Stimulated activated CD8-positive, alpha-beta memory T cell treated with anti-CD3 and anti-CD28 coated beads, Interleukin-15, amount 100 ng/mL, for 48 hours (primary cell): ENCODE measurements at places on chromosomes 6 and 20.

GRCh38 chr6:150336299-150336698 lies 32.5 kb upstream of the IYD start:
- no peak for DNase-seq

DNA sequence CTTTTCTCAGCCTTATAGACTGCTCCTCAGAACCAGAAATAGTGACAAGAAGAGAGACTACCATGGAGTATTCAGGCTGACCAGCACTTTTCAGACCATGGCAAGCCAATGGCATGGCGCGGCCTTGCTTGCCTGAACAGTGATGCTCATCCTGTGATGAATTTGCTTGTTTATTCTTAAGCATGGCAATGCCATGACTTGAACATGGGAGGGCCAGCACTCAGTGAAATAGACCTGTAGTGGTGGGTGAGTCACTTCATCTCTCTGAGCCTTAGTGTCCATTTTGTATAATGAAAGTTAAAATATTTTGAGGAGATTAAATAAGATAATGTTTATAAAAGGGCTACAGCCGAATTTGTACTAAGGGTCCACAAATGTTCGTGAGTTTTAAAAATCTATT lies 79.1 kb downstream of the LRRC1 start:
- no peak for DNase-seq

- DNase-seq = no peak
Measured at GRCh38 chr6:563863-564262, 93.0 kb downstream of the HUS1B start.

DNA sequence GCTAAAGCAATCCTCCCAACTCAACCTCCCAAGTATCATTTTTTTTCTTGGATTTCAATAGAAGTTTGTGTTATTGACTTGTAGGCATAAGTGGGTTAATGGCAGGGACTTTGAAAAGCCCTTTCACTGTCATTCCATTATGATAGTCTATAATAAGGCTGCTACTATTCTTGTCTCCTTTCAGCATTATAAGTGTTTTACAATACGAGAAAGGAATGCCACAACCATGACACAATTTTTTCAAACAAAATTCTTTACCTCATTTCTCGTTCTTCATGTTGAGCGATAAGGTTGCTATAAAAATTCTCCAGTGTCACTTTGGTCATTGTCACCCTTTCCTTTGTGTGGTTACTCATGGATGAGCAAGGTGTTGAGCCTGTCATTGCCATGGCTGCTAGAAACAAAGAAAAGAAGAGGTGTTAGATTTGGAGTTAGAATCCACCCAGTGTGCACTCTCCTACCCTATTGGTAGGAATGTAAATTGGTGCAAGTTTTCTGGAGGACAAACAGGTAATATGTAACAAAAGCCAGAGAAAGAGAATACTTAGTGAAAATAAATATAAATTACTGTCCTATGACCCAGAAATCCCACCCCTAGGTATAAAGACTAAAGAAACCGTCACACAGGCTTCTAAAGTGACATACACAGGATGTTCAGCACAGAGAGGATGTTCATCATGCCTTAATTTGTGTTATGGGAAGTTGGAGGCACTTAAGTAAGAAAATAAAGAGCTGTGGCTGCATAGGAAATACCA lies 7.3 kb downstream of the STK38 start:
- no peak for DNase-seq

- DNase-seq = no peak
Measured at GRCh38 chr6:80163754-80164187, 57.3 kb downstream of the BCKDHB start.

DNA sequence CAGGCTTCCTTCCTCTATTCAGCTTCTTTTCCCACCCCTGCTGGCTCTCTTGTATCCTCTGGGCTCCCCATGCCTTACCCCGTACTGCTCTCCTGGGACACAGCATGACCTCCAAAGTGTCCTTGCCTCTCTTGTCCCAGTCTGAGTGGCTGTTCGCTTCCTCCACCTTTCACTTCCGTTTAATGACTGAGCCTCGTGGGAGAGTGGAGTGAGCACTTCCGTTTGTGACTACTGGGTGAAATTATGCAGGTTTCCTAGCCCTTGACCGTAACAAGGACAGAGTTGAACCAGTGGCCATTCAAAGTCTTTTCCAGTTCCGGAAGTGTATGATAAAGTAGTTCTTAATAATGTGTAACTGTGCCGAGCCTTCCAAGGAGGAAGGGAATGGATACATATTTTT lies 109.2 kb downstream of the ARID1B start:
- no peak for DNase-seq

DNA sequence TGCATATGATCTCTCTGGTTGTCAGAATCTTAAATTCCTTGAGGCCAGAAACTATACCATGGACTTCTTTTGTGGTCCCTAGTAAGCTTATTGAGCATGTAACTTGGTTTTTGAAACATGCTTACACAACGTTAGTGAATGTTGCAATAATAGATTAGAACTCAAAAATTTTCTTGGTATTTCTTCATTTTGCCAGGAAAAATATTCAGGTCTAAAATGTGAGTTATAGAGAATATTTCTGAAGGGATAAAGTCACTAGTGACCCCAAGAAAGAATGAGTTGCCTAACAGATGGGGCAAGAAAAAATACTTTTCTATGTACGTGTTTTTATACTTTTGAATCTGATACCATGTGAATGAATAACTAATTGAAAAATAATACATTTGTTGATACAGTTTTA lies 195.4 kb downstream of the TFAP2A start:
- no peak for DNase-seq

GRCh38 chr6:139449611-139450000 lies 75.2 kb upstream of the CITED2 start:
- no peak for DNase-seq

GRCh38 chr20:60469829-60470228 lies 511.6 kb downstream of the CDH26 start:
- DNase-seq = no peak

- no peak for DNase-seq
Measured at GRCh38 chr20:59117526-59117925, 46.1 kb upstream of the ZNF831 start.

DNA sequence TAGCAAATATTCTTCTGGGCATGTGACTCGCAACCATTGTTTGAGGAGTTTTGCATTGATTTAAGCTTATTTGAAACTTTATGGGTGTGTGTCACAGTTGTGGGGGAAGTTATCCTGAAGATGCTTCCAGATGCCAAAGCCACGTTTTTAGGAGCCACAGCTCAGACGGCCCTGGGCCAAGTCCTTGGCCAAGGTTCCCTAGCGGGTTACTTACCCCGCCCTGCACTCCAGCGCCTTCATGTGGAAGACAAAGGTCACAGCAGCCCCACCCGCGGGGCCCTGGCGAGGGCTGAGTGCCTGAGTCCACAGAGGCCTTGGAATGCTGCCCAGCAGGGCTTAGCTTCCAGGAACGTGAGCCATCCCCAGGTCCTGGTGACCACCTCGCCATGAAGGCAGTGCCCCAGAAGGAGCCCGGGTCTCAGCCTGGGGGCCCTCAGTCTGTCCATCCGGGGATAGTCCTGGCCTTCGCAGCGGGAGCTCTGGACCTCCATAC lies 308.3 kb downstream of the CDH4 start:
- DNase-seq = no peak

GRCh38 chr6:137290601-137291261 lies 71.5 kb upstream of the IFNGR1 start:
- DNase-seq = no peak

DNA sequence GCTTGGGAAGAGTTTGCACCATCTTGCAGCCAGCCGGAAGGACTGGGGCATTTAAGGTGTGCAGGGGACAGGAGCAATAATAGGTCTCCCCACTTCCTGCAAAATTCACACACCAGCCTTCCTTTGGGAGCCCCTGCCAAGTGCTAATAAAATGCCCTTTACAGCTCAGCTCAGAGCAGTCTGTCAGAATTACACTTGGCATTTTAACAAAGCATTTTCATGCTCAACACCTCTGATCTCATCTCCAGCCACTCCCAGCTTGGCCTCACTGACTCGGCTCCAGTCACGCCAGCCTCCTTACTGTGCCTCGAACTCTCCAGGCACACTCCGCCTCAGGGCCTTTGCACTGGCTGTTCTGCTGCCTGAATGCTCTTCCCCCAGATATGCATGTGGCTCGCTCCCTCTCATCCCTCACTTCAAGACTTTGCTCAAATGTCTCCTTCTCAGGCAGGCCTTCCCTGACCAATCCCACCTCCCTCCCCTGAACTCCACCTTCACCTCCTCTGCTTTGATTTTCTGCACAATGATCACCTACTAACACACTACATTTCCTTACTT lies 43.7 kb downstream of the GRM4 start:
- DNase-seq = no peak

DNA sequence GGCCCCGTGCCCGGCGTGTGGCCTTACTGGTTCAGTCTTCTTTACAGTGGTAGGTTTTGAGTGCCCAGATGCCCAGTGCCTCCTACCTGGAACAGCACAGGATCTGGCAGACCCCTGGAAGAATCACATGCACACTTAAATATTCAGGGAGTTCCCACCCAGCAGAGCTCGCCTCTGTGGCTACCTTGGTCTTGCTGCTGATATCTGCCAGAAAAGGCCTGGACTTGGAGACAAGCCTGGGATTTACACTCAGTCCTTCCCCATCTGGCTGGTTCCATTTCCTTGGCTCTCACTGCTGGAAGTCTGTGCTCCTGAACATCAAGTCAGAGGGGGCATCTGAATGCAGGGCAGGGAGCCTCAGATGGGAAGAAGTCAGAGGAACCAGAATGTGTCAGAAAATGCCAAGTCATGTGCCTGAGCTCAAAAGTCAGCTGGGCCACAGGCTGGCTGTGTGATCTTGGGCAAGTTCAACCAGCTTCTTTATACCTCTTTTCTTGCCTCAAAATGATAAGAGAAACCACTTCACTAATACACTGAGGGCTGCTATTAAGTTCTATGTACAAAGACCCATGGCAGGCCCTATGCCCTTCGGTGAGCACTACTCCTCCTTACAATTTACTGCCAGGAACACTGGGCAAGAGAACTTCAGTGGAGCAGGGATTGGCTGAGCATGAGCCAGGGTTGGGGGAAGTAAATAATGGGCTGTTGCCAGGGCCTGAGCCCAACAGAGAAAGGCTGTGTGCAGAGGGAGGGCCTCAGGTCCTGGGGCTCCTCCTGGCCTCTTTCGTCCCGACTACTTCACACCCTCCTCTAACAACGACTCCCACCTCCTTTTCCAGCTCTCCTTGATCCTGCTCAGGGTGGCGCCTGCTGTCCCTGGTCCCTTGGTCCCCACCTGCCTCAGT lies 158.1 kb upstream of the PROKR2 start:
- DNase-seq = no peak

- DNase-seq = peak; percentile 36
Measured at GRCh38 chr6:17987697-17988421, 424 bp upstream of the KIF13A start.

DNA sequence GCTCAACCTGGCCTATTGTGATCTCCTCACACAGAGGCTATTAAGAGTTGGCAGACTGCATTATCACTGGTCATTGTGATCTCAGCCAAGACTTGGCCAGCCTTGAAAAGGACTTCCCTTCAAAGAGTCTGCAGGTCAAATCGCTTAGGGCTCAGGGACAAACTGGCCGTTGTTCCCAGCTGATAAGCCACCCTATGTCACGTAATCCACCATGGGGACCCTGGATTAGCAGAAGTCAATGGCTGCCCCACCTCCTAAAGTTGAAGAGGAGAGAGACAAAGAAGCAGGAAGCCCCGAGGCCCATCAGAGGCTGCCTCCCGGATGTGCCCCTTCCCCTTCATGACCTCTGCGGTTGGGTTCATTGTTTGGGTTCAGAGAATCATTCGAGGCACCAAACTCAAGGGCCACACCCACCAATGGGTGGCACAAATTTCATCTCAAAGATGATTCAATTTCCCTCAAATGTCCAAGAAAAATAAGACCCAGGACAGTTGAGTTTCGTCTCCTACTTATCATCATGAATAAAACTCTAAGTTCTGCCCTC lies 56.6 kb downstream of the BPIFB1 start:
- DNase-seq = no peak

- no peak for DNase-seq
Measured at GRCh38 chr20:63507083-63507743, 8.3 kb upstream of the EEF1A2 start.

- DNase-seq = no peak
Measured at GRCh38 chr6:110552076-110552475, 75.7 kb upstream of the SLC22A16 start.

- no peak for DNase-seq
Measured at GRCh38 chr6:62652692-62653328, 366.8 kb upstream of the KHDRBS2 start.

GRCh38 chr6:166277018-166277417 lies 31.2 kb downstream of the PRR18 start:
- DNase-seq = no peak

GRCh38 chr6:35052694-35053565 lies 88.2 kb downstream of the TCP11 start:
- no peak for DNase-seq

DNA sequence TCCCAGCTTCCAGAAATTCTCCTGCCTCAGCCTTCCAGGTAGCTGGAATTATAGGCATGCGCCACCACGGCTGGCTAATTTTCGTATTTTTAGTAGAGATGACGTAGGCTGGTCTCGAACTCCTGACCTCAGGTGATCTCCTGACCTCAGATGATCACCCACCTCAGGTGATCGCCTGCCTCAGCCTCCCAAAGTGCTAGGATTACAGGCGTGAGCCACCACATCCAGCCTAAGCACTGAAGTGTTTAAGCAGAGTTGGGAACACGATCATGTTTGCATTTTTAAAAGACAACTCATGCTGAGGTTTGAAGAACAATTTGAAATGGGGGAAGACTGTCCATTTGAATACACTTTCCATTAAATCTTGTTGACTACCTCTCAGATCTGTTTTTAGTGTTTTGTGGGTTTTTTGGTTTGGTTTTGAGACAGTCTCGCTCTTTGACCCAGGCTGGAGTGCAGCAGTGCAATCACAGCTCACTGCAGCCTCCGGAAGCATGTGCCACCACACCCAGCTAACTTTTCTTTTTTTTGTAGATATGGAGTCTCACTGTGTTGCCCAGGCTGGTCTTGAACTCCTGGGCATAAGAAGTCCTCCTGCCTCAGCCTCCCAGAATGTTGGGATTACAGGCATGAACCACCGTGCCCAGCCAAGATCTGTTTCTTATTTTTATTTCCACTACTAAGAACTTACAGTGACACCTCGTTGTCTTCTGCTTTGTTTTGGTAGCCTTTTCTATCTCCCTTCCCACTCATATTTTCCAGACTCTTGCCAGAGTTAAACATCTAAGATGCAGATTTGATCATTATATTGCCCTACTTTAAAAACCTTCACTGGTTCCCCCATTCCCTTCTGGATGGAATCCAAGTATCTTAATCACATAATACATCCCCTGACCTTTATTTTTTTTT lies 5.5 kb downstream of the CASP8AP2 start:
- DNase-seq = peak; percentile 29

DNA sequence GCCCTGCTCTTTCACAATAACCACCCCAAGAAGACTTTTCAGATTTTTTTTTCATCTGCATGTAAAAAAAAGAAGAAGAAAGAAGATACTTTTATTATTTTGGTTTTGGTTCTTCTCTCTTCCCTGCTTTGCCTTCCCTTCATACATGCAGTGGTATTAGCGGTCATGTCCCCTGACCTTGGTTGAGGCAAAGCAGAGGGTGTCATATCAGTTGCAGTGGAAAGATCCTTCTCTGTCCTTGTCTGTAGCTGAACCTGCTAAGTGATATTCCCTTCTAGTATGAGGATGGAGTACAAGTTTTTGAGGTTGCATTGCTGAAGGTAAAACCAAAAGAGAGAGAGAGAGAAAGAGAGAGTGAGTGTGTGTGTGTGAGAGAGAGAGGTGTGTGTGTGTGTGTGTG lies 345.7 kb downstream of the UTRN start:
- no peak for DNase-seq

GRCh38 chr6:169019727-169020491 lies 233.7 kb downstream of the THBS2 start:
- DNase-seq = no peak

- no peak for DNase-seq
Measured at GRCh38 chr6:26141378-26141904, 54.2 kb downstream of the HFE start.
